ENCODE measurements at places on chromosomes 4 and X. TPM values are rescaled to one million over a fixed set of nuclear protein-coding genes. Genes with fewer than 3 reads are reported as not detected.

GRCh38 chr4:153521999-153522801 lies 56.0 kb downstream of the TMEM131L start:
- H3K36me3 ChIP-seq, result no peaks in the 10 kb centered on the region
- no peak overlapping the region for H3K4me3 ChIP-seq
- no peak overlapping the region for H3K27ac ChIP-seq
- H3K27me3 ChIP-seq, result no peaks in the 10 kb centered on the region

GRCh38 chr4:68348577-68348976 lies 1.3 kb downstream of the YTHDC1 start:
- peak overlapping the region; percentile 99 for H3K27ac ChIP-seq
- H3K4me3 ChIP-seq, result peak overlapping the region; percentile 94

GRCh38 chr4:127449449-127449848 lies 183.3 kb upstream of the INTU start:
- no peak overlapping the region for H3K4me3 ChIP-seq
- H3K36me3 ChIP-seq, result no peaks in the 10 kb centered on the region
- no peak overlapping the region for H3K27ac ChIP-seq
- H3K27me3 ChIP-seq, result peaks cover 6% of the 10 kb centered on the region

- H3K36me3 ChIP-seq, result peaks cover 57% of the 10 kb centered on the region
- peaks cover 95% of the 10 kb centered on the region for H3K4me1 ChIP-seq
- H3K27me3 ChIP-seq, result no peaks in the 10 kb centered on the region
- peak overlapping the region; percentile 94 for H3K27ac ChIP-seq
Measured at GRCh38 chr4:168856312-168856711, 153.7 kb downstream of the CBR4 start.

- no peaks in the 10 kb centered on the region for H3K4me1 ChIP-seq
- no peak overlapping the region for H3K4me3 ChIP-seq
- H3K27ac ChIP-seq, result no peak overlapping the region
- no peaks in the 10 kb centered on the region for H3K27me3 ChIP-seq
Measured at GRCh38 chr4:71857713-71858451, 74.0 kb upstream of the GC start.

GRCh38 chrX:105876658-105877057 lies 54.3 kb downstream of the NRK start:
- H3K4me3 ChIP-seq, result no peak overlapping the region
- no peaks in the 10 kb centered on the region for H3K36me3 ChIP-seq
- no peak for DNase-seq
- no peaks in the 10 kb centered on the region for H3K4me1 ChIP-seq
- H3K27me3 ChIP-seq, result no peaks in the 10 kb centered on the region
- no peak overlapping the region for H3K27ac ChIP-seq

The ZFP42 gene
- 0.51 TPM for total RNA-seq

The FATE1 gene
- not detected for total RNA-seq

The AMTN gene
- not detected for total RNA-seq

The LEF1 gene
- 3.1 TPM for total RNA-seq

The CHST7 gene
- total RNA-seq, result 11.7 TPM

All from chondrocyte (in vitro differentiated cells).